ENCODE measurements at places on chromosomes 5 and 9. TPM values are rescaled to one million over a fixed set of nuclear protein-coding genes. Genes with fewer than 3 reads are reported as not detected.

RNF180 gene
- total RNA-seq, result 10.6 TPM

OR1J2 gene
- not detected for total RNA-seq

NUTM2F gene
- total RNA-seq, result not detected

TOR1A gene
- total RNA-seq, result 59.1 TPM

TRIM36 gene
- 0.43 TPM for total RNA-seq

SPACA9 gene
- 2.0 TPM for total RNA-seq

TNFAIP8 gene
- 14.9 TPM for total RNA-seq

PCDHA6 gene
- 0.13 TPM for total RNA-seq

SOX30 gene
- total RNA-seq, result not detected

PCDHGA7 gene
- 2.0 TPM for total RNA-seq

SARDH gene
- 0.40 TPM for total RNA-seq

SLC6A19 gene
- not detected for total RNA-seq

ZBED3 gene
- total RNA-seq, result 4.7 TPM

CCIN gene
- total RNA-seq, result 0.40 TPM

MRPS30 gene
- 72.6 TPM for total RNA-seq

SH3PXD2B gene
- total RNA-seq, result 36.3 TPM

TMEM171 gene
- 26.5 TPM for total RNA-seq

TLX3 gene
- not detected for total RNA-seq

ARHGEF37 gene
- total RNA-seq, result 8.0 TPM

GHR gene
- total RNA-seq, result 1.7 TPM

ANP32B gene
- total RNA-seq, result 30.7 TPM

GPX8 gene
- 101 TPM for total RNA-seq

KIF24 gene
- total RNA-seq, result 7.3 TPM

SPINK4 gene
- total RNA-seq, result not detected

SPATA31E1 gene
- total RNA-seq, result not detected

TPM2 gene
- total RNA-seq, result 178 TPM

ENTREP1 gene
- total RNA-seq, result 5.5 TPM

ARL14EPL gene
- total RNA-seq, result 0.27 TPM

CARTPT gene
- total RNA-seq, result not detected

FBN2 gene
- 208 TPM for total RNA-seq

AGXT2 gene
- not detected for total RNA-seq

TICAM2 gene
- total RNA-seq, result 3.4 TPM

C9orf153 gene
- 0.27 TPM for total RNA-seq

ACTBL2 gene
- total RNA-seq, result not detected
